Stromal cell of bone marrow (primary cell): ENCODE measurements at places on chromosomes 1 and 21.
A peak's percentile ranks its signal among the peaks of the same experiment; 100 is the strongest.

GRCh38 chr1:16068356-16069270 lies 4.8 kb downstream of the FAM131C start:
- no peak for DNase-seq

- peak; percentile 32 for DNase-seq
Measured at GRCh38 chr1:8752921-8753713, 64.3 kb downstream of the RERE start.

DNA sequence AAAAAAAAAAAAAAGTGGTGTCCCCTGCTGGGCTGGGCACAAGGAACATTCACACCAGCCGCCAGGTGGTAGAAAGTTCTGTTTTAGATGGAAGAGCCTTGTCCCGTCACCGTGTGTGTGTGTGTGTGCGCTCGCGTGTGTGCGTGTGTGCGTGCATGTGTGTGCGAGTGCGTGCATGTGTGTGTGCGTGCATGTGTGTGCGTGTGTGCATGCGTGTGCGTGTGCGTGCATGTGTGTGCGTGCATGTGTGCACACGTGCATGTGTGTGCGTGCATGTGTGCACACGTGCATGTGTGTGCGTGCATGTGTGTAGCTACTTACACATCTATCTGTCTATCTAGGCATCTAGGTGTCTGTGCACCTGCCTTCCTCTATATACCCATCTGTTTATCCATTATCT lies 491.7 kb downstream of the NPHP4 start:
- DNase-seq = no peak

DNA sequence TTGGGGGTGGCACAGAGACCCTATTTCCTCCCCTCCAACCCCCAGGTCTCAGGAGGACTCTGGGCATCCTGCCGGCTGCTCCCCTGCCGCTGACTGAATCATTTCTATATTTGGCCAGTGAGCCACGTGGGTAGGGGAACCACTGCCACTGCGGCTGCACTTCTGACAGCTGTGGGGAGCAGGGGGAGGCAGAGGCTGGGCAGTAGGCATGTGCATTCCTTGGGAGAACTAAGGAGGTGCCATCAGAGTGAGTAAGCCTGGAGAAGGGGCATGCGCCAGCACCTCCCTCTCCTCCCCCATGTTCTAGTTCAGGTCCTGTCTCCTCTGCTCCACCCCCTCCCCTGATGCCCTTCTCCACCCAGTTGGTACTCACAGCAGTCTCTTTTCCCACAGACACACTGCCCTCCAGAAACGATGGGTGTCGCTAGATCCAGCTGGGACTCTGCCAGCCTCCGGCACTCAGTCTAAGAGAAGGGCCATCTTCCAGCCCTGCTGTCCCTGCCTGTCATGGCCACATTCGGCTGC lies 12.0 kb downstream of the PPFIA4 start:
- DNase-seq = peak; percentile 81

DNA sequence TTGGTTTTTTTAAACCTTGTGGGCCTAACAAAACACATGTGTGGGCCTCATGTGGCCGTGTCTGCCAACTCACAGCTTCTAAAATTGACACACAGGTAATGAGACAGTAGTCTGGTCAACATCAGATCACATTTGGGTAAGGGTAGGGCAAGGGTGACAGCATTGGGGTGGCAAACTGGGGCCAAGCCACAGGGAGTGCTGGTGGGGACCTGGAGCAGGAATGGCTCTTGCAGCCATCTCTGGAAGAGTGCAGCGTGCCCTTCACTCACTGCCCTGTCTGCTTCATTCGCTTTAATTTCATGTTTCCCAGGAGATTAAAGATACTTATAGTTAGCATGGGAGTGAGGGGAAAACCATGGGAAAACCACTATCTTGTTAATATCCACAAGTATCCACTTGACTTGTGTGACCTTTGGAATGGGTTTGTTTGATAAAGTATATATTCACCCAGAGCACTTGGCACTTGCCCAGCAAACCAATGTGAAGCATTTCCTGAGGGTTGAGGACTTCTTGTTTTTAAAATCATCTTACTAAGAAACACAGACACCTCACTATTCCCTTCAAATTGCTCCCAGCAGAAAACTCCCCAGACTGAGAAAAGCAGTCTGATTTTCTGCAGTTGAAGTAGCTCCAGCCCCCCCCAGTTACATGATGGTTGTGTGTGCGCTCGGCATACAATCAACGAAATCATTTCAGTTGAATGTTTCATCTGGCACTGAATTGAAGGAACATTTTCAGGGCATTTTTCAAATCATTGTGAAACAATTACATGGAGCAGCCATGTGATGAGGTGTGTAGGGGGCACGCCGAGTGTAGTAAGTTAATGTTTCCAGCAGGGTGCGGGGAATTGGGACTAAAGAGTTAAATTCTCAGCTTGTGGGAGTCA lies 175.7 kb downstream of the VPS13D start:
- no peak for DNase-seq

- DNase-seq = peak; percentile 71
Measured at GRCh38 chr1:173095632-173096031, 44.9 kb upstream of the TNFSF18 start.

DNA sequence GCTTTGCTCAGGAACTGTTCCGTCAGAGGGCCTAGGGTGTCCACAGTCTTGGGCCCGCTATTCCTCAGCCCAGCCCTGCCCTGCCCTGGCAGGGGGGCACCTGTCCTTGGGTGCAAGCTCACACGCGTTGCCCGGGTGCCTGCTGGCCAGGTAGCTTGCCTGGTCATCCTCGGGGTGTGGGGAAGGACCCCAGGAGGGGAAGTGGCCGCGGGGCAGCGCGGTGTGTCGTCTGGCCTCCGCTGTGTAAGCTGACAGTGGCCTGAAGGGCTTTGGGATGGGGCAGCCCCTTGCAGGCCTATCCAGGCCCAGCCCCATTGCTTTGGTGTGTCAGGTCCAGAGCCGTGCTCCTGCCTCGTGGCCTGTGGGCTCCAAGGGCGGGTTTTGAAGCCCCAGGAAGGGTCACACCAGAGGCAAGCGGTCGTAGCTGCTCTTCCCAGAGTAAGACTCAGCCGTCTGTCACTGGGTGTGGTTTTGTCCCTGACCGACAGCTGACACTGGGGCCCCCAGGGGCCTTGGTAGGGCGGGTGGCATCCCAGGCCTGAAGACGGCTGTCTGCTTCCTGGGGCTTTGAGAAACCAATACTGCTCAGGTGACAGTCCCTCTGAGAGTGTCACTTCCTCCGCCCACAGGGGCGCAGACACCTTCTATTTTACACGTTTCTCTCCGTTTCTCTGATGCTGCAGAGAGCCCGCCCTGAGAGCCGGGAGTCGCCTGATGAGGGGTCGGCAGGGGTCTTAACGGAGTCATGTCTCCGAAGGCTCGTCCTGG lies 72.1 kb downstream of the SKI start:
- peak; percentile 15 for DNase-seq

- DNase-seq = no peak
Measured at GRCh38 chr21:36909423-36909822, 57.0 kb downstream of the HLCS start.
